ENCODE measurements at places on chromosomes 4 and X.
A peak's percentile ranks its signal among the peaks of the same experiment; 100 is the strongest.

- no peak for DNase-seq
Observed at GRCh38 chr4:186787536-186787935, 63.9 kb upstream of the FAT1 start.

GRCh38 chr4:7154351-7154981 lies 37.9 kb upstream of the SORCS2 start:
- no peak for DNase-seq

- peak; percentile 14 for DNase-seq
Observed at GRCh38 chrX:40012868-40013265, 84.9 kb downstream of the BCOR start.

GRCh38 chr4:143771269-143771668 lies 70.8 kb upstream of the FREM3 start:
- DNase-seq = no peak

- no peak for DNase-seq
Observed at GRCh38 chrX:35244796-35245508, 302.4 kb downstream of the FAM47B start.

DNA sequence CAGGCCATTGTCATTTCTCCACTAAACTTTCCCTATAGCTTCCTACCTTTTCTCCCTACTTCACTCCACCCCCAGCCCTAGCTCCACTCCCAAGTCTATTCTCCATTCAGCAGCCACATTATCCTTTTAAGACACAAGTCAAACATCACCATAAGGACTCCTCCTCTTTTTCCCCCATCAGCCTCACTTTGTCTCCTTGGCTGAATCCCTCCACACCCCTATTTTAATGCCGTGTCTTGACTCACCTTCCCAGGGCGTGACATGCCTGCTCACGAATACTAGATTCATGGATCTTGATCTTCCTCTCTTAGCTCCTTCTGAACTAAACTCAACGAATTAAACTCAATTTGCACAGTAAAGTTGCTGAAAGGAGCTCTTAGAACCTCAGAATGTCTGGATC lies 281.9 kb downstream of the PTTG2 start:
- no peak for DNase-seq

DNA sequence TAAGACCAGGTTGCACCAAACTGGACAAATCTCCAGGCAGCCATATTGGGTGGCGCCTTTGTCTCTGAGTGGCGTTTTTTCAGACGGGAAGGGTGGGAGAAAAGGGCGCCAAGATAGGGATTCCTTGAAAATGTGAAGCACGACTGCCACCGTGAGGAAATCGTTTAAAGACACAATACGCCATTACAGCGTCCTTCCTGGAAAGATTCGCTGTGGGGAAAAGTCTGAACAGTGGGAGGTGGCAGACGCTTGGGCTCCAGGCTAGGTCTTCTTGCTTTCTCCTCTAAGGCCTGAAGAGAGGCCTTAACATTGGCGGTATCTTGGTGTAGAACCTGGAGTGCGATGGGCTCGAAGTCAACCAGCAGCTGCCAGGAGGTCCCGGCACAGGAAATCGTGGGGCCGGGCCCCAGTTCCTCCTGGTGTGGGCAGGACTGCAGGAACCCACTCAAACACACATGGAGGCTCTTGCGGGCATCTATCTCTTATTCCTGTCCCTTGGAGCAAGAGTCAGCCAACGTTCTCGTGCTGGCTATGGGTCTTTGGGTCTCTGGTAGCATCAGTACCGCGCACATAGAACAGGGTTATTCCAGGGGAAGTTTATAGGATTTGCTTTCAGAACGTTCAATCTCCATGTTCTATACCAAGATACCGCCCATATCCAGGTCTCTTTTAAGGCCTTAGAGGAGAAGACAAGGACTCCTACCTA lies 208.8 kb downstream of the OR13H1 start:
- DNase-seq = peak; percentile 81

GRCh38 chr4:93827272-93827947 lies 1.1 kb upstream of the ATOH1 start:
- DNase-seq = no peak

- DNase-seq = no peak
Observed at GRCh38 chrX:104566681-104567501, 892 bp downstream of the IL1RAPL2 start.

GRCh38 chr4:78692822-78693170 lies 83.4 kb upstream of the BMP2K start:
- DNase-seq = no peak

- no peak for DNase-seq
Observed at GRCh38 chr4:182048871-182049270, 194.3 kb upstream of the TENM3 start.

DNA sequence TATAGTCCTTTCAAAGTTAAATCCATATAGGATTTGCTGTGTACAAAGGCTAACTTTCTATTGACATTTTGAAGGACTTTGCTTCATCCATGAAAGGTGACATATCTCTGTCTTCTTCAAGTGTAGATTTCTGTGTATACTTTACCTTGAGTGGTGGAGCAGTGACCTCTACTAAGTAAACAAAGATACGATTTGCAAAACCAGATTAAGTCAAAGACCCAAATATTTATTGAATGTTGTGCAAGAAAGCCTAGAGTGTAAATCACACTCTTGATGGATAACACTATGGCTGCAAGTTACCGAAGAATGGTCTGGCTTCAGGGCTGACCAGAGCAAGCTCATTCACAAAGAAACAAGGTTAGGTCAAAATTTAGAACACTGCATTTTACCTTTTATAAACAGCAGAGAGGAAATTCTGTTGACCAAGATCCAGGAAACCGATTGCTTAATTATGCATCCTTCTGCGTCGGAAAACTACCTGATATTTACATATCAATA lies 5.4 kb upstream of the FGG start:
- DNase-seq = no peak

GRCh38 chr4:174524242-174524641 lies 2.0 kb upstream of the HPGD start:
- no peak for DNase-seq

DNA sequence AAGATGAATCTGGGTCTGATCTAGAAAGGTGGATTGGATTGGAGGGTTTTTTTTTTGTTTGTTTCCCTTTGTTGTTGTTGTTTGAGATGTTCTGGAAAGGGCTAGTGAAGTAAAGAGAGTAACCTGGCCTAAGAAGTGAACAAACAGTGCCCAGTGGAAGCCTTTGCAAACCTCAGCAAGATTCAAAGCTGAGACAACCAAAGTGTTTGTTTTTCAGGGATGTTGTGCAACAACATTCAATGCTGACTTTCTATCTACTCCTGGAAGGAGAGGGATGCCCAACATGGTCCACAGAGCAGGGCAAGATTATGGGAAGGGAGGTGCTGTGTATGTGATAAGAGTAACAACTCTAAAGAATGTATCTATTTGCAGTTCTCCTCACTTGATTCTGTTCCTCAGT lies 11.3 kb downstream of the BEX1 start:
- DNase-seq = no peak

DNA sequence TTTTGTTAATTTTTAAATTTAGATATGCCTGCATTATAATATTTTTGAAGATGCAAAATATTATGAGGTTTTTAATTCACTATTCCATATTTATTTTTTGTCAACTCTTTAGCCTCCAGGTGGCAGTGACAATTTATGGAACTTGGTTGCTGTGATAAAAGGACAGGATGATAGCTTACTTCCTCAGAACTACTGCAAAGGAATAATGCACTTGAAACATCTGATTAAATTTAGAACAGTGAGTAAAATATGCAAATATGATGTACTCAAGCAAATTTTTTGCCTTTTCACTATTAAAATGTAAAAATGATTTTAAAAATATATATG lies 45.1 kb downstream of the SPATA4 start:
- no peak for DNase-seq

DNA sequence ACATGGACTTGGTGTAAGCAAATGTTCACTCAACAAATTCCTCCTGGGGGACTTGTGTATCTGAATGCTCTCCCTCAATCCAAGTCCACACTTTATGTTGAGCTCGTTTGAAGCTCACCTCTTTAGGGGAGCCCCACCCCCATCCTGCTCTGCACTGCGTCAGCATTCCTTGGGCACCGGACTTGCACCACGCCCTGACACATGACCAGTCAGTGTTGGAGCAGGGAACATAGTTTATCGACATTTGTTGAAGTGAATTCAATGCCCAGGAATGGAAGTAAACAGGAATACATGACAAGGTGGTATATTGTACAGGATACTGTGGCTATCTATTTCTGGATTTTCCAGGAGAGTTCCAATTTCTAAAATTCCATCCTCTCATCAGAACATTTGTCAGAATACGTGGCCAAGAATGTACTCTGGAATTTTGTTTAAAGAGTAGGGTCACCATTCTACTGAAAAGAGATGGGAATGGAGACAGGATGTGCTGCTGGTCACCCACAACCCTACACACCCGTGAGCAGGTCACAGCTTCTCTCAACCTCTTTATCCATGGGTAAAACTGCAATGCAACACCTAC lies 60.0 kb upstream of the LNX1 start:
- DNase-seq = no peak

GRCh38 chr4:58566260-58566659 lies 1456.1 kb upstream of the IGFBP7 start:
- no peak for DNase-seq

GRCh38 chr4:6033381-6033780 lies 15.2 kb upstream of the C4orf50 start:
- no peak for DNase-seq

- DNase-seq = no peak
Observed at GRCh38 chr4:183600189-183600685, 58.7 kb downstream of the RWDD4 start.

DNA sequence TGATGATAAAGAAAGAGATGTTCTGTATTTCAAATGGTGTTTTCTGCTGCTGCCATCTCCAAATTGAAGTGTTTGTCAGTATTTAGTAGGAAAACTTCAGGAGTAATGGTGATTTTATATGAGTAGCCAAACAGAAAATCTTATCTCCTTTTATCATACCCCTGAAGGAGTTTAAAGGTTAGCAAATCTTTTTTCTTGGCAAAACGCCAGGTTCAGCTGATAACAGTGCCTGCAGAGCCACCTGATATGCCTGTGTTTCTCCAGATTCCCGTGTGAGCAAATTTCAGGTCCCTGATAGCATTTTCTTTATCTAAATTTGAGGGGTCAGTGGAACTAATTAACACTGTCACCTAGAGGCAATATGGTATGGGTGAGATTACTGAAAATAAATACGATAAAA lies 65.8 kb upstream of the ETNPPL start:
- DNase-seq = no peak

GRCh38 chrX:67610282-67610681 lies 66.5 kb downstream of the AR start:
- DNase-seq = no peak

GRCh38 chrX:153687121-153688039 lies at the start of gene SLC6A8:
TSS of gene SLC6A8 (plus strand) at chrX:153687926. CDS start at chrX:153688575, 649 bp downstream.
- DNase-seq = peak; percentile 47

GRCh38 chrX:123588723-123589122 lies 144.1 kb downstream of the THOC2 start:
- DNase-seq = no peak

- DNase-seq = peak; percentile 74
Observed at GRCh38 chr4:102625232-102625930, 124.2 kb downstream of the NFKB1 start.

DNA sequence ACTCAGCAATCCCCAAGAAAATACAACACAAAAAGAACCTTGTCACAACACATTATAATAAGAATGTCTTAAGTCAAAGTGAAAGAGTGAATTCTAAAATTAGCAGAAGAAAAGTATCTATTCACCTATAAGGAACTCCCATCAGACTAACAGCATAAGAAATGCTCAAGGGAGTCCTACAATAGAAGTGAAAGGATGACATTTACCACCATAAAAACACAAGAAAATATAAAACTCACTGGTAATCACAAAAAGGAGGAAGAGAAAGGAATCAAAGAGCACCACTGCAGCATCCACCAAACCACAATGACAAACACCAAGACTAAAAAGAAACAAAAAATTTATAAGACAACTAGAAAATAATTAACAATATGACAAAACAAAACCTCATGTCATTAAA lies 257.0 kb upstream of the AGTR2 start:
- DNase-seq = no peak
